ENCODE measurements at places on chromosomes 1 and 21. TPM values are rescaled to one million over a fixed set of nuclear protein-coding genes. Genes with fewer than 3 reads are reported as not detected.

GRCh38 chr1:30732277-30732996 lies 9.1 kb upstream of the MATN1 start:
- DNase-seq = no peak

DNA sequence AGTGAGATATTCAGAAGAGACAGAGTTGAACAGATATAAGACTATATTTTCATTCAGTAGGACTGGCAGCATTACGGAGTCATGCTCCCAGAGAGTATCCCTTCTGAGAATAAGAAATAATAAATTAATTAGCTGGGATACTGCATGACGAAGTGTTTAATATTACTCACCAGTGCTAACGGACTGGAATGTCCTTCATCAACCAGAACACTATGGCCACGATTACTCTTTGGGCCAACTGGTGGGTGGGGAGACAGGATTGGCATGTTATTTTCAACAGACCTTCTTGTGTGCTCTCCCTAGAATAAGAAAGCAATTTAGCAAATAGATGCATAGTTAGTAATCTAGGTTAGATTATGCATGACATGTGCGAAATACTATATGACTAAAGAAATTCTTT lies 32.4 kb downstream of the ERICH3 start:
- DNase-seq = no peak

GRCh38 chr1:180926164-180926981 lies 13.7 kb downstream of the KIAA1614 start:
- peak; percentile 69 for DNase-seq

GRCh38 chr1:109399326-109399957 lies 1.7 kb upstream of the SORT1 start:
- no peak for DNase-seq

- DNase-seq = no peak
Measured at GRCh38 chr21:32519945-32520874, 65.1 kb downstream of the TCP10L start.

DNA sequence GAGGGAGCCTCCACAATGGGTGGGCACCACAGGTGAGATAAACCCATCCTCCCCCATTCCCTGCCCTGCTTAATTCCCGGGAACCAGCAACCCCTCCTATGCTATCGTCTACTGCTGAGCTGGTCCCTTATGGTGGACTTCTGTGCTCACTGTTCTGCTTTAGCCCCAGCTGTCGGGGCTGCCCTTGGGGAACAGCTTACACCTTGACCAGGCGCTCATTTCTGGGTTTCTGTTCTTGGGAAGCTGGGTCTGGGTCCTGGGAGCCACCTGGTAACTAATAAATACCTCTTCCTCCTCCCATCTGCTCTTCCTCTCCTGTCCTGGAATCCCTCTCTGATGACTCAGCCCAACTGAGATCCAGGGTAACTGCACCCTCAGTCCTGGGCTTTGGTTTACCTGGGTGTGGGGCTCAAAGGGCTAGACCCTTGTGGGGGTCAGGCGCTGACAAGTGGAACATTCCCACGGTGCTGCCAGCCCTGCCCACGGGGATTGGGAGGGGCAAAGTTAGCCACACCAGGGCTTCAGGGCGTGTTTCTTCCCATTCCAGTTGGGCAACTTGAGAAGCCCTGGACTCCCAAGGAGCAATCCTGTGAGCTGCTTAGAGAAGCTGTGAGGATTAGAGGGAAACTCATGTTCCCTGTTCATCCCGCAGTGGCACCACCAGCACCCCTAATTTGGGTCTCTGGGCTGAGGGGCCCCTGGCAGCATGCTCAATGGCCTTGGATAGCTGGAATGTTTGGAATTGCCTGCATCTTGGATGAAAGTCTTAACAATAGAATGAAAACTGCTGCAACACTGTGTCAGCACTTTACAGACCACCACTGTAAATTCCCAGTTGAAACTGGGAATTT lies 1.6 kb downstream of the PCAT6 start:
- no peak for DNase-seq

The KLF17 gene
- total RNA-seq = not detected

GRCh38 chr1:27970401-27970800 lies 10.6 kb downstream of the XKR8 start:
- no peak for DNase-seq

DNA sequence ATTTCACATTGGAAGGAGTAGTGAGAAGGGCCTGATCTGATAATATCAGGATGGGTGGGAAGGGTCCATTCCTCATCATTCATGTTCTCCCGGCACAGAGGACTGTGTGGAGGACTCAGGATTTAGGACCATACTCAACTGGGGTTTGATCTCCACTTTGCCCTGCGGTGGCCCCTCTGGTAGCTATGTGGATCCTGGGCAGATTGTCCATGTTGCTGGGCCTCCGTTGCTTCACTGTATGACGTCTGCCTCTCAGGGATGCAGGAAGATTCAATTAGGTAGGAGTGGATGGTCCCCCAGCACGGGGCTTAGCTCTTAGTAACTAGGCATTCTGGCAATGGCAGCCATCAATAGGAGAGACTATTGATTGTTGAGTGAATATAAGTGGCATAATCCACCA lies 2.3 kb downstream of the ETS2 start:
- DNase-seq = no peak

DNA sequence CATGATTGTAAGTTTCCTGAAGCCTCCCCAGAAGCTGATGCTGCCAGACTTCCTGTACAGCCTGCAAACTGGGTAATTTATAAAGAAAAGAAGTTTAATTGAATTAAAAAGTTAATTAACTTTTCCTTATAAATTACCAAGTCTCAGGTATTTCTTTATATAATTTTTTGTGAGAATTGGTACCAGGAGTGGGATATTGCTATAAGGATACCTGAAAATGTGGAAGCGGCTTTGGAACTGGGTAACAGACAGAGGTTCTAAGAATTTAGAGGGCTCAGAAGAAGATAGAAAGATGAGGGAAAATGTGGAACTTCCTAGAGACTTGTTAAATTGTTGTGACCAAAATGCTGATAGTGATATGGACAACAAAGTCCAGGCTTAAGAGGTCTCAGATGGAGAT lies 163.1 kb downstream of the PTPRU start:
- DNase-seq = no peak

The S100A14 gene
- total RNA-seq = 1.8 TPM

The CD34 gene
- total RNA-seq = 115 TPM

- no peak for DNase-seq
Measured at GRCh38 chr1:158055854-158056253, 62.4 kb downstream of the KIRREL1 start.

- no peak for DNase-seq
Measured at GRCh38 chr1:164675342-164675904, 116.4 kb downstream of the PBX1 start.

The F13B gene
- total RNA-seq = not detected

GRCh38 chr1:208208132-208208487 lies 36.1 kb downstream of the PLXNA2 start:
- no peak for DNase-seq

Data from left cardiac atrium (tissue), 4 donors.